ENCODE measurements at places on chromosomes 16 and 17.
A peak's percentile ranks its signal among the peaks of the same experiment; 100 is the strongest.

GRCh38 chr17:69950701-69951418 lies 124.2 kb upstream of the KCNJ16 start:
- no peak for DNase-seq

DNA sequence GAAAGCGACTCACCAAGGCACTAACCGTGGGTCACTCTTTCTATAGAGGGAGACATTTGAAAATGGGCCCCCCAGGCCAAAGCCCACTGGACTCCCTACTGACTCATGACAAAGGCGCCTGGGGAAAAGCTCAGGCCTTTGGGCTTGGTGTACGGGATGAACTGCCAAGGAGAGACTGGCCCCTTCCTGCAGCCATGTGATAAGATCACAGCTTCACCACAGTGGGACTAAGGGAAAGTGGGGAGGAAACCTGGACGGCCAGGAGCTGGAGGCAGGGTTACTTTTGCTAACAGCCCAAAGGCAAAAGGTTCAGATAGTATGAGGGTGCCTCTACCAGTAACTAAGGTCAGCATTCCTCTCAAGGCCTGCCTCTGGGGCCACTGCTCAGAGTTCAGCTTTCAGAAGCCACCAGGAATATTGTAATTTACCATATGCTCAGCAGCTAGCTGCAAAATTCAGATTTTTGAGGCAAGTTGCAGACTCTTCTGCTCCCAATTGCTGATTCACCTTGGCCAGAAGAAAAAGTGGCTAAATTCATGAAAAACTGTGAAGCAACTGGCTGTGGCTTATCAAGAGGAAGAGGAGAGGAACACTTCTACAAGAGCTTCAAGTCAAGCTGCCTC lies 37.1 kb upstream of the SLC25A19 start:
- no peak for DNase-seq

GRCh38 chr17:74857191-74857590 lies 2.5 kb downstream of the GRIN2C start:
- no peak for DNase-seq

DNA sequence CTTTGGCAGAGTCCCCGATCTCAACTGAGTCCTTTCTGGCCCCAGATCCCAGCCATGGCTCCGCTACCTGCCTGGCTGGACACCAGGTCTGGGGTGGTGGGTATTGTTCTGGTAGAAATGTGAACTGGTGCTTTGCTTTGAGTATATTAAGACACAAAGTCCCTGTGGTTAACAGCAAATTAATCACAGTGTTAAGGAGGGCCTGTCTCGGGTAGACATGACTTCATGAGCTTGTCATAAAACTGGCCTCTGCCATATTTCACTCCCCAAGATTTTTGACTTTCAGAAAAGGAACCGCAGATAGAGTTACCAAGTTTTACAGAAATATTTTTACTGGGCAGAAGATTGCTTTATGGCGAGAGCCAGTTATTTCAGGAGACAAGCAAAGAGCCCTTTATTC lies 19.5 kb downstream of the NKD1 start:
- DNase-seq = no peak

- no peak for DNase-seq
Observed at GRCh38 chr16:22928882-22929435, 115.0 kb downstream of the HS3ST2 start.

DNA sequence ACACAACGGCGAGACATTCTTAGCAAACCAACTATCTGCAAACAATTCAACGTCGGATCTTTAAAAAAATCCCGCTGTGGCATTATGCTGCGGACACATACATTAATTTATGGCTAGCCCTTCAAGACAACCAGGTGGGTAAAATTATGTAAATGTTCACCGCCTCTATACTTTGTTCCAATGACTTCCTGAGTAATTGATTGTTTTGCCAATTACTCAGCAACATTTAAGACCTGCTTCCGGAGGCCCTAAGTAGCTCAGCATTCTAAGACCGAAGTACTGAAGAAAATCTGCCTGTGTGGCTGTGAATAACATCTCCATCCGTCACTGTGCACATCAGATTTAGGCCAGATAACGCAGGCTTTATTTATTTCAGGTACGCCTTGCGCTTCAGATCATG lies 23.3 kb downstream of the QPRT start:
- DNase-seq = no peak

DNA sequence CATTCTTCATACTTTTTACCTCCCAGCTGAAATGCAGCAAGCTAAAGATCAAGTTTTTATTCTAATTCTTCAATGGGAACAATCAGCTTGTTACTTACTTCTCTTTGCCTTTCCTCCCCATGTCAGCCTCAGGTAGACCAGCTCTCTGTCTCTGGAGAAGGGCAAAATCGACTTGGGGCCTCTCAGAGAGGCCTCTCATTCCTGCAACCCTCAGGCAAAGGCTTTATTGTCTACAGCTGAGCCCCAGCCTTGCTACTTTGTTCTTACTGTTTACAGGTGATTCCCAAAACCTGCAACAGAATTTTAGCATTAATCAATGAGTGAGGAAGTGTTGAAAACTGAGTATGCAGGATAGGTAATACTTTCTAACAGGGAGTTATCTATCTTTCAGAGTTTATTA lies 148.6 kb downstream of the KIF2B start:
- no peak for DNase-seq

DNA sequence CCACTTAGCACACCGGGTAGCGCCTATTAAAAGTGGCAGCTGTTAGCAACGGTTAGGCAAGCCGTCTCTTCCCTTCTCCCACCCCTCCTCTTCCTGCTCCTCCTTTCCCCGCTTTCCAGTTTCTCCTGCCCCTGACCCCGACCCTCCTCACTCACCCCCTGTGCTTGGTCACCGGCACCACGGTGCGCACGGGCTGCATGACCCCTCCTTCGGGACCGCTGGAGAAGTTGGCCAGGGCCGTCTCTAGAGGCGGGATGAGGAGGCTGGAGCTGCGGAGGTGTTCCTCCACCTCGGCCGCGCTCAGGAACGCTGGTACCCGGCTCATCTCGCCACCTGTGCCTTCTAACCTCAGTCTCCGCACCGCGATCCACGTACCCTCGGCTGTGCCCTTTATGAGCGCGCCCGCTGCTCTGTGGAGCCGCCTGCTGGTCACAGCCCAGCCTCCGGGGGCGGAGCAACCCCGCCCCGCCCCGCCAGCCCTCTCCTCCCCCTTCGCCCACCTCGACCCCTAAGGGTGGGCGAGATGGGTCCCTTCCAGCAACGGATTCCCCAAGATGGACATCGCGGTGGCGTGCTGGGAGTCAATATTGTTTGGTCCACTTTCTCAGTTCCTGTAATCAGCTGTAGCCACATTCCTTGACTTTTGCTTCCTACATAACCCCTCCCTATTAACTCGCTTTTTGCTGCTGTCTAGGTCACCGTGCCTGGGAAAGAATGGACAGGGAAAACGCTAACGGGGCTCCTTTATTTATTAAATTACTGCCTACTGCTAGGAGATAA lies at the start of gene CRYM:
Gene CRYM (minus strand): TSS at position 364 of the 780 bp plus-strand sequence. CDS start 39 bp downstream, at position 325.
- peak; percentile 64 for DNase-seq

DNA sequence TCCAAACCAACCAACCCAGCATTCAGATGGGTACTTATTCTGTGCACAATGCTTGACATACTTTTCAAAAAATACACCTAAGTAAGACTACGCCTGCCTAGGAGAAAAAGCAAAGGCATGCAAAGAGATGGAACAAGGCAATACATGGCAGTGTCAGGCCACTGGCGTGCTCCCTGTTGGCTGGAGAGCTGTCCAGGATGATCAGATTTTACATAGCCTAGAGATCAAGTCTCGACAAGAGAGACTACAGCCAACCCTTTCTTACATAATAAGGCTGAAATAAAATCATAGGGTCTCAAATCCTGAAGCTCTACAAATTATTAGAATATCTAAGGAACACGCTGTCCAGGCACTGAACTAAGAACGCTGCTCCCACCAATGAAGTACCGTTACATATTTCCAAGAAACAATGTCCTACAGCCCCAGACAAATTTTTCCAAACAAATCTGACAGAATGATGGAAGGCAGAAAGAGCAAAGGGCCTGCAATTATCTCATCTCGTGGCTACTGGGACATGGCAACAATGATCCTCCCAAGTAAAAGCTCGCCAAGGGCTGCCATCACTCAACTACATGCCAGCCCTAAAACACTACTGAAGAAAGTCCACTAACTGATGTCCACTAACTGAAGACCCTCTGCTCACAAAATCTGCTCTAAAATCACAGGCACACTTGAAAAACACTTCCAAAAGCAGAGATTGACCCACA lies 5.1 kb downstream of the RPS15A start:
- DNase-seq = no peak

GRCh38 chr16:86222547-86222946 lies 287.8 kb upstream of the FOXF1 start:
- DNase-seq = no peak

GRCh38 chr17:39568702-39569101 lies 39.0 kb downstream of the NEUROD2 start:
- no peak for DNase-seq

DNA sequence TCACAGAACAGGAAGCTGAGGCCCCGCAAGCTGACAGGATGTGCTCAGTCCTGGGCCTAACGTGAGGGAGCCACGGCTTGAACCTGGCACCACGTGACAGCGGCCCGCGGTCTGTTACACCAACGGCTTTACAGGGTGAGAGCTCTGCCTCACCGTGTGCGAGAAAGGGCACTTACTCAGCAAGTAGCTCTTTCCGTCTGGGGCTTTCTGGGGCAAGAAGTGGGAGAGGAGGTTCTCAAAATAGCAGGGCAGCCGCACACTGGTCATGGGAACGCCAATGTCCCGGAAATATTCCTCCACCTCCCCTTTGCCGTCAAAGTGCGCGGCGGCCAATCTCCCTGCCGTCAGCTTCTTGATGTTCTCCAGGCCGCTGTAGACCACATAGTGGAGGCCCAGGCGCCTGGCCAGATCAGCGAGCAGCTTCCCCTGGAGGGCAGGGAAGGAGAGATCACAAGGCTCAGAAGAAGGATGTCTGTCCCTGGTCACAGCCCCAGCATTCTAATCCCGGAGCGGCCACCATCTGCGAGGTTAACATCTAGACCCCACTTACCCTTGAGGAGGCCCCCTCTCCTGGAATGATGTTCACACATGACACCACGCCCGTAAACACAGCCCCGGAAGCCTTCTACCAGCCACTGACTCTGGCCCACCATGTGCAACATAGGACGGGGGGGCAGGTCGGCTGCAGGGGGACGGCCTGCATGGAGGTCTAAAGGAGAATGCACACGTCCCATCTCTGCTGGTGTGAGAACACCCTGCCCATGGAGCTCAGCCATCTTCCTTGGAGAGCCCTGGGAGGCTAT lies 8.2 kb downstream of the NMRAL1 start:
- peak; percentile 76 for DNase-seq

DNA sequence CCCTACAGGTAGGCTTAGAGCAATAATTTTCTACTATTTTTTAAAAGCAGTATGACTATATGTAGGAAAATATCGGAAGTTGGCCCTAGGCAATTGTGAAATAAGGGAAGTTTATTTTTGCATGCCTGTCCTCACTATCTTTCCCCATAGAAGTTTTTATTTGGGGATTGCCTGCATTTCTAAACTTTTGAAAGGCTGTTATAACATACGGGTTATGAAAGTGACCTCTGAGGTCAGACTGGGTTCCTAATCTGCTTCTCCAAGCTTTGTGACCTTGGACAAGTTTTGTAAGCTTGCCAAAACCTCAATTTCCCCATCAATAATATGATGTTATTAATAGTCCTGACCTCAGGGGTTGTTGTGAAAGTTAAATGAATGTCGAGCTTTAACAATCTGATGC lies 67.1 kb downstream of the ARHGAP44 start:
- DNase-seq = no peak

- DNase-seq = no peak
Observed at GRCh38 chr17:79625706-79626105, 14.9 kb upstream of the RBFOX3 start.

GRCh38 chr16:11673091-11674000 lies 5.1 kb downstream of the SNN start:
- no peak for DNase-seq

- no peak for DNase-seq
Observed at GRCh38 chr16:30797670-30798309, 10.8 kb upstream of the ZNF629 start.

DNA sequence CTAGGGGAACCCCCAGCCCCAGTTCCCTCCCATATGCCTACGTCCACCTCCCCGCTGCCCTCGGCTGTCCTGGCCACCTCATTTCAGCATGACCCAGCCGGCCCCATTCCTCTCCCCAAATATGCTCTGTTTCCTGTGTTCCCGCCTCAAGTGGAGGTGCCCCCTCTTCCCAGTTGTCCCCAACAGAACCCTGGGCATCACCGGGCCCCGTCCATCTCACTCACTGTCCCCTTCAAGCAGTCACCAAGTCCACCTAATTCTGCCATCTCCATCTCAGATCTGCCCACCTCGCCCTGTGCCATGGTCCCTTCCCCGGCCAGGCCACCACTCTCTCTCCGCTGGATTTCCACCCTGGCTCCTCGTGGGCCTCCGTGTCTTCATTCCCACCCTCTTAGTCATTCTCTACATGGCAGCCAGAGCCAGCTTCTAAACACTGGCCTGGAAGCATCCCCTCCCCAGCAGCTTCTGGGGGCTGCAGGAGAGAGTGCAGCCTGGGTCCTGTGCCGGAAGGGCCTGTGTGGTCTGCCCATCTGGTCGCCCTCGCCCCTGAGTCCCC lies 12.8 kb downstream of the CDK3 start:
- DNase-seq = no peak

GRCh38 chr17:67834634-67835033 lies 9.3 kb downstream of the BPTF start:
- no peak for DNase-seq

GRCh38 chr17:44922746-44923470 lies 7.6 kb upstream of the GFAP start:
- no peak for DNase-seq

DNA sequence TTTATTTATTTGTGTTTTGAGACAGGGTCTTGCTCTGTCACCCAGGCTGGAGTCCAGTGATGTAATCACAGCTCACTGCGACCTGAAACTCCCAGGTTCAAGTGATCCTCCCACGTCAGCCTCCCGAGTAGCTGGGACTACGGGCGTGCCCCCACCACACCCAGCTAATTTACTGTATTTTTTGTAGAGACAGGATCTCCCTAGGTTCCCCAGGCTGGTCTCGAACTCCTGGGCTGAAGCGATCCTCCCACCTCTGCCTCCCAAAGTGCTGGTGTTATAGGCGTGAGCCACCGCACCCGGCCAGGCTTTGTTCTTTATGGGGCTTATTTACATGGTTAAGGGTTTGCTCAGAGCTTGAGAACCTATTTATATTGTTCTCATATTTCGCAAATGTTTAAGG lies 5.8 kb upstream of the MEIOB start:
- no peak for DNase-seq

DNA sequence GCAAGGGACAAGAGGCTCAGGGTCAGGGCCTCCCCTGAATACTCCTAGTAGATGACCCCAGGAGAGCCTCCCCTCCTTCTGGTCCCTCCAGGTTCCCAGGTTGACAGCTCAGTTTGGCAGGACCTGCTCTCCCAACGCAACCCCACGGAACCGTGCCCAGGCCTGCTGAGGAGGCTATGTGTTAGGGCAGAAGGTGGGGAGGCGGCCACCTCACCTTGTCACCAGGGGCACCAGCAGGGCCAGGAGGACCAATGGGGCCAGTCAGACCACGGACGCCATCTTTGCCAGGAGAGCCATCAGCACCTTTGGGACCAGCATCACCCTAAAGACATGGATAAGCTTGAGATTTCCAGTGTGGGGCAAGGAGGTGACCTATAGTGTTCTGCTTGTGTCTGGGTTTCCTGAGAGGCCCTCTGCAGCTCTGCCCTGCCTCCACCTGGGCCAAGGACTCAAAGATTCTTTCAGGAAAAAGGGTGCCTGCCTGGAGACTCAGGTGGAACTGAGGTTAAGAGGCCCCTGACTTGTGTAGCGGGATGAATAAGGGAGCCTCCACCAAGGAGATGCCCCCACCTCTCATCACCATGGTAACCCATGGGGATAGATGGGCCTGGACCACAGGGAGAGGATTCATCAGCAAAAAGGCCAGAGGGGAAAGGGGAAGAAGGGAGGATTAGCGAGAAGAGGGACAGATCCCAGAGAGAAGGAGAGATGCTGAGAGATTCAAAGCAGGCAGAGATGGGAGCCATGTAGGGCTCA lies 10.7 kb downstream of the COL1A1 start:
- DNase-seq = no peak

Measured in activated CD4-positive, alpha-beta T cell treated with anti-CD3 and anti-CD28 coated beads, Interleukin-2, amount 50 U/mL, for 48 hours (primary cell).